K562 (cell line): ENCODE measurements at places on chromosomes 12 and 14.

DNA sequence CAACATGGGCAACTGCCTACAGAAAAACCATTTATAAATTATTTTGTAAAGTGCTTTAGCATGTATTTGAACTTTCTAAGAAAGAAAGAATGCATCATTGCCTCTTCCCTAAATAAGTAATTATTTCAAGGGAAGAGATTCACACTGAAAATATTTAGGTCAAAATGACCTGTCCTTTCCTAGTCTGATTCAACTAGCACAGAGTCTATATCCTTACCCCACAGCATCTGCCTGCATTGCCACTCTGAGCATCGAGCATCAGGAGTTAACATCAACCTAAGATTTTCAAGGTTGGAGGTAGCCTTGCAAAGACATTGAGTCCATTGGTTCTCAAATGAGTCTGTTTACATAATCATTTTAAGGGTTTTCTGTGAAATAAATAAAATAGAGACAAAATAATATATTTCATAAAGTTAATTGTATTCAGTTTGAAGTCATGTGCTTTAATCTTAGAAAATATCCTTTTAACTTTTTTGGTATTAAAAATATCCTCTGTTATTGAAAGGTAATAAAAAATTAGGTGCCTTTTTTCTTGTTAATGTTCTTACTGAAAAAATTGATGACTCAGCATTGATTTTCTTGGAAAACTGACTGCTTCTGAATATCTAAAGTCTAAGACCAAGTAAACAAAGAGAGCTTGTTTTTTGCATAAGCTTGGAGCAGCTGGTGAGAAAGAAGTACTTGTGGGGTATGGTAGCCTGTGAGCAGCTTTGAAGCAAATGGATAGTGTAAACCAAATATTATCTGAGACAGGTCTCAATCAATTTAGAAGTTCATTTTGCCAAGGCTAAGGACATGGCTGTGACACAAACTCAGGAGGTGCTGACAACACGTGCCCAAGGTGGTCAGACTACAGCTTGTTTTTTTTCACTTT is 269.0 kb upstream of the CLEC14A start:
- no peak for DNase-seq

DNA sequence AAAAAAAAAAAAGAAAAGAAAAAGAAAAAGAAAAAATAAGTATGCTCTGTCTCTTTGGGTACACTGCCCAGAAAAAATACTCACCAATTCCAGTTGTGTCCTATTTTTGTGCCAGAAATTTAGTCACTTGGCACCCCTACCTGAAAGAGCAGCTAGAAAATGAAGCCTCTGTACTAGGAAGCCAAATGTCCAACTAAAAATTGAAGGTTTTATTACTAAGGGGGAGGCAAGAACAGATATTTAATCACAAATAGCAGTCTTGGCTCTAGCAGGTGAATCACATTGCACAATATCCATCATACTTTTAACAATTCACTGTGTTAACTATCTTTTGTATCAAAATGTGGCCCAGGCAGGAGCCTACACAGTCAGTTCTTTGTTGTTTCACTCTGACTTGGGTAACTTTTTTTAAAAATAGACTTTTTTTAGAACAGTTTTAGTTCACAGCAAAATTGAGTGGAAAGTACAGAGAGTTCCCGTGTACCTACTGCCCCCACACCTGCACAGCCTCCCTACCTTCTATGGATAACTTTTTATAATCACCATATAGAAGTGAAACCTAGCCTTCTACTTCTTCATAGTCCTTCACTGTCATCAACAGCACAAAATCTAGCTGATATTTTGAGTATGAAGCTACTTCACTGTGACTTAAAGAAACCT is 87.1 kb upstream of the ATF7IP start:
- DNase-seq, result no peak

GRCh38 chr14:54836231-54836630 is 66.4 kb downstream of the GCH1 start:
- DNase-seq, result no peak

GRCh38 chr12:48938805-48939204 is 13.5 kb upstream of the FKBP11 start:
- no peak for DNase-seq

- no peak for DNase-seq
Observed at GRCh38 chr12:107491856-107492255, 193.7 kb upstream of the PWP1 start.

DNA sequence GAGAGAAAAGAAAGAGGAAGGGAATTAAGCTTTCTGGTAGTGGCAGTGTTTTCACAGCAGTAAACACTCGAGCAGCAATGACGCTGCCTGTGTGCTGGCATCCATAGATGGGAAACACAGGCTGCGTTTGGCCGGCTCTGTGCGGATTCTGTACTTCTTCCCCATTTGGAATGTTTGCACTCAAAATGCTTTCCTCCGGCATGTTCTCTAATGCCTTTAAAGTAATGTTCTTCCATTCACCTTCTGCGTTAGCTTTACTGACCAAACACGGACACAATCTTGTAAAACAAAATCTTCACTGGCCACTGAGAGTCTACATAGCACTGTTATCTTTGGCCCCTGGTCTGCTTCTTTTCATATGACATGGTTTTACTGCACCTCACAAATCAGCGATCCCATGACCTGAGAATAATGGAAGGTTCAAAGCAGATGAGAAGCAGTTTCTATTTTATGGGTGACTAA is 31.4 kb downstream of the DCP1B start:
- DNase-seq, result no peak

DNA sequence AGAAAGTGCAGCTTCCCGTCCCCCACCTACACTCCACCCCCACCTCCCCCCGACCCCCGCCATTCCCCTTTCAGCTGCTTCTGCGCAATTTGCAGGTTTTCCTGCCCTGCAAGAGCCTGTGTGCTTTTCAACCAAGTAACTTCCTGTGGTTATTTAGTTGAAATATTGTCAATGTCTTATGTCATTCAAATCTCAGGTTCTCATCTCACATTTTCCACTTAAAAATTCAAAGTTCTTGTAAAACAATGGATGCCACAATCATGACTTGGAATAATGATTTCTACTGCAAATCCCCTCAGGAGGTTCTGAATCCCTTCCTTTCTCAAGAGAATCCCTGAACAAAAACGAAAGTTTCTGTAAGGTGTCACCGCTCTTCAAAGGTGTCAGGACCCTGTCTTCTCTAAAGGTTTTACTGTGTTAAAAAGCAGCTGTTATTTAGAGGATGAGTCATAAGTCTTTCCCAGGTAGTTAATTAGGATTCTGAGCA is 31.6 kb downstream of the WBP11 start:
- DNase-seq, result no peak
